Peyer's patch (tissue), 4 donors: ENCODE measurements at places on chromosomes 1 and 21.
A peak's percentile ranks its signal among the peaks of the same experiment; 100 is the strongest.

- DNase-seq, result no peak
Measured at GRCh38 chr1:3673381-3674099, 21.2 kb downstream of the TP73 start.

DNA sequence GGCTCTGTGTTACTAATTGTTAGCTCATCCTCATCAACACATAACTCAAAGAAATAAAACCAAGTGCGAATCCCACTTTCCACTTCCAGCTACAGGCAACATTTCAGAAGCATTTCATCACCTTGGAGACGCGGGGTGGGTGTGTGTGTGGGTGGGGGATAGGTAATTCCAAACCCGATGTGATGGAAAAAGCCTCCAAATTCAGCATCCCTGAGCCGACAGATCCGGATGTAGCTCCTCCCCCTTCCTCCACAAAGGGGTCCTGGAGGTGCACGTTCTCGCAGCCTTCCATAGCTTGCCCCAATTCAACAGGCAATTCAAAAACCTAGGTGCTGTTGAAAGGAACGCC, 486 bp downstream of the HSPA13 start:
- DNase-seq, result peak; percentile 32

DNA sequence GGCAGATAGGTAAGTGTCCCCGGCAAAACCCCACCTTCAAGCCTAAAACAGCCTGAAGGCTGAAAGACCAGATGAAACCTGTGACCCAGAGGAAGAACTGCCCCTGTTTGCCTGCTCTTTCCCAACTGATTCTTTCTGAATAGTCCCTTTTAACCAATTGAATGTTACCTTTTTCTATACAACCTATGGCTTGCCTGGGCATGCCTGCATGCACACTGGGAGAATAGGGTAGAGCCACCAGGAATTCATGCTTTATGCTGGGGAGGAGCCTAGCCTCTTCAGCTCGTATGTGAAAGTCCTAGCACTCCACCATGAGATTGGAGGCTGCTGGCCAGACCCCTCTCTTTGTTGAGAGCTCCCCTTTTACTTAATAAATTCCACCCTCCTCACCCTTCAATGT, 340.0 kb downstream of the PTBP2 start:
- DNase-seq, result no peak

GRCh38 chr1:154193821-154194220, 1.9 kb upstream of the TPM3 start:
- DNase-seq, result no peak

DNA sequence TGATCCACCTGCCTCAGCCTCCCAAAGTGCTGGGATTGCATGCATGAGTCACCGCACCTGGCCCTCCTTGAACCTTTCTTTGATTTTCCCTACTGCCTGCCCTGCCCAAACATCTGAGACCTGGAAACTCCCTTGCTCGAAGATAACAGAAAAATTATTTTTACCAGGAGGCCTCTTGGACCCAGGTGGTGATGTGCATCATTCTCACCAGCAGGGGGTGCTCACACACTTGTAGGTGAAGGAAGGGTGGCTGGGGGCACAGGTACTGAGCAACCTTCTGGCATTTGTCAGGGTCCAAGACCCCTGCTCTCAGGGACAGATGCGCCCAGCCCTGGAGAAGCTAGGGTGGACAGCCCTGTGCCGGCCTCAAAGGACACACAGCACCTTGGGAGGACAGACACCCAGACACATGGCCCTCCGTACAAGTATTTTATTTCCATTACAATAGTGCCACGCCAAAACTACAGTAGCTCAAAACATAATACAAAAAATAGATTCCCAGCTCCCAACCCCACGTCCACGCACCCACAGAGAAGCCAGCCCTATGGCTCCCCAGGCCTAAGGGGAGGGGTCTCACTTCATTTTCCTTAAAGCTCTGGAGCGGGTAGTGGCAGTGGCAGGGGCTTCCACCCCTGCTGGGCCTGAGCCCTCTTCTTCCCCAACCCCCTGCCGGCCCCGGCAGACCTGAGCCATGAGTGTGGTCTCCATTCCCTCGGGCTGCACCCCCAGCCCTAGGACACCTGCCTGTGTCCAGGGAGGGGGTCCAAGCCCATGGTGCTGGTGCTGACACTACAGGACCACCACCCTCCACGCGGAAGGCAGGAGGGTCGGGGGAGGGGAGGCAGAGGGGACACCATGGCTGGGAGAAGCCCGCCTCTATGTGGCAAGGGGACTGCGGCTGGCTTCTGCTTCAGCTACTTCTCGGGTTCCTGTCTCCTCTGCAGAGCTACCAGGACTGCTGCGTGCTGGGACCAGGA, 40.4 kb upstream of the EIF4G3 start:
- peak; percentile 83 for DNase-seq

GRCh38 chr1:18387307-18387706, 93.4 kb upstream of the KLHDC7A start:
- DNase-seq, result no peak

- DNase-seq, result no peak
Measured at GRCh38 chr1:29889776-29890175, 653.5 kb downstream of the PTPRU start.

DNA sequence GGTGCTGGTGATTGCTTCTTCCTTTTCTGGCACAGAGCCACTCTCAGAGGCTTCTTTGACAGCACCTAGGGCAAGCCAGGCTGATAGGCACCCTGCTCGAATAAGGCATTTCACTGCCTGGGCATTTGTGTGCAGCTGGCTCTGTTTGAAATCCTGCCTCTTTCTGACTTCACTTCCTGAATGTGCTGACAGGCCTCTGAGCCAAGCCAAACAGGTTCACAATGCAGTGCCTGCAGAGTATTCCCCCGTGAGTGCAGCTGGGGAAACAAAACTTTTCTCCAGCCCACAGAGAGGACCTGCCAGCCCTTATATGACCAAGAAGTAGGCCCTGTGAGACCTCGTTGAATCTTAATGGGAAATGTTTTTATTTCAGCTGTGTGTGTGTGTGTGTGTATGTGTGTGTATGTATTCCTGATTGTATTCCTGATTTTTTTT, 10.4 kb downstream of the JUN start:
- peak; percentile 41 for DNase-seq
